HEK293T (cell line): ENCODE measurements at places on chromosomes 1 and 21.

- DNase-seq: no peak
These were observed 268.0 kb downstream of the TGFB2 start for GRCh38 chr1:218613105-218613504.

- DNase-seq: no peak
These were observed 24.9 kb downstream of the PCAT6 start for GRCh38 chr1:202835548-202836072.

- DNase-seq: no peak
These were observed 75.8 kb downstream of the PGBD5 start for GRCh38 chr1:230350208-230350921.

DNA sequence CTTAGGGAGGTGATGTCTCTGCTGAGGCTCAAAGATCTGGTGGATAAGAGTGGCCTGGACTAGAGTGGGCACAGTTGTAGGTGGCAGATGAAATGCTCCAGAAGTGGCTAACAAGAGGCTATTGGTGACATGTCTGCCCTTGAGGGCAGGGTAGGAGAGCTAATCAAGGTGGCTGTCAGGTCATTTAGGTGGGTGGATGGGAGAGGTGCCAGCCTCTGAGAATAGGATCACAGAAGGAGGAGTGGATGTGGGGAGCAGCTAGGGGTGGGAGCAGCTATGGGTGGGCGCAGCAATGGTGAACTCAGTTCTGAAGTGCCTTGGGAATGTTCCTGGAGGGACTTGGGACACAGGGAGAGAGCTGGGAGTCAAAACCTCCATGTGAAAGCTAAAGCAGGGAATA lies 142.0 kb upstream of the GRIK3 start:
- DNase-seq: no peak

- DNase-seq: no peak
These were observed 52.0 kb upstream of the STUM start for GRCh38 chr1:226496453-226497015.

DNA sequence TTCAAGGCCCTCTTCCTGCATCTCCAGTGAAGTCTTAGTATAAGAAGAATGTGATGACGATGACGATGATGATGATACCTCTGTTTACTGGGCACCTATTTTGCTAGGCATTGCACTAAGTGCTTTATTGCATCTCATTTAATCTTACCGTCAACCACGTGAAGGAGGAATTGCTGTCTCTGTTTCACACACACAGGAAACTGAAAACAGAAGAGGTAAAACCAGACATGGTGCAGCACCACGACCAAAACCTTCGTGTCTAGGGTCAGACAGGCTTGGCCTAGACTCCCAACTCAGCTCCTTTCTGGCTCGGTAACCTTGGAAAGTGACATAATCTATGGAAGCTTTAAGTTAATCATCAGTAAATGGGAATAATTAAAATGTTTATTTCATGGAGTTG lies 20.7 kb upstream of the KCNA2 start:
- DNase-seq: no peak

GRCh38 chr1:21773585-21773984 lies 9.4 kb downstream of the USP48 start:
- no peak for DNase-seq

DNA sequence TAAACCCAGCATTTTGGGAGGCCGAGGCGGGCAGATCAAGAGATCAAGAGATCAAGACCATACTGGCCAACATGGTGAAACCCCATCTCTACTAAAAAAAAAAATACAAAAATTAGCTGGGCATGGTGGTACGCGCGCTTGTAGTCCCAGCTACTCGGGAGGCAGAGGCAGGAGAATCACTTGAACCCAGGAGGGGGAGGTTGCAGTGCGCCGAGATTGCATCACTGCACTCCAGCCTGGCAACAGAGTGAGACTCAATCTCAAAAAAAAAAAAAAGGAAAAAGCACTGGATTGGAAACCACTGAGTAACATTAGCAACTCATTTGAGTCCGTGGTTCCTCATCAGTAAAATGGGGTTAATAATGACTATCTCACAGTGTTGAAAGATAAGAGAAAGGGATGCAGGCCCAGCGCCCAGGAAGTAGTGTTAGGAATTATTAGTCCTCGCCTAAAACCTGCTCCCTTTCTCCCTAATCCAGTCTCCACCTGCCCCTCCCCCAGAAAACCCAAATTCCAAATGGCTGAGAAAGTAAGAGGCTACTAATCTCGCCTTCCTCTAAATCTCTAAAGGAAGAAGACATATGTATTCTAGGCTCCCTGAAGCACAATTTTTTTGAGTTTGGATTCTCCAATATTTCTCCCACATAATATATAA lies 49.5 kb downstream of the RHBG start:
- DNase-seq: no peak

DNA sequence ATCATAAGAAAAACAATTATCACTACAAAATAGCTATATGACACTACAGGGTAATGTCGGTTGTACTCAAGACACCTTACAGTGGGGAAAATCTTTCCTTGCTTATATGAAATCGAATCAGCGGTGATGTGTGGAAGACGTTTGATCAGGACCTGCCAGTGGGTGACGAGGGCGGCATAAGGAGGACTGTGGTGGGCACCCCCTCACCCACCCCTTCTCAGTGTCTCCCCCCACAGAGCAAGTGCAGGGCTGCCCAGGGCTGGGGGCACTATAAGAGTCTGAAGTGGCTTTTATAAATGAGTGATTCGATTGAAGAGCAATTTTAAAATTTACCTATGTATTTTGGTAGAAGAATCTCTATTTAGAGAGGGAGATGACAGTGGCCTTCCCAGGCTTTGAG lies 35.8 kb downstream of the CRYAA start:
- no peak for DNase-seq

DNA sequence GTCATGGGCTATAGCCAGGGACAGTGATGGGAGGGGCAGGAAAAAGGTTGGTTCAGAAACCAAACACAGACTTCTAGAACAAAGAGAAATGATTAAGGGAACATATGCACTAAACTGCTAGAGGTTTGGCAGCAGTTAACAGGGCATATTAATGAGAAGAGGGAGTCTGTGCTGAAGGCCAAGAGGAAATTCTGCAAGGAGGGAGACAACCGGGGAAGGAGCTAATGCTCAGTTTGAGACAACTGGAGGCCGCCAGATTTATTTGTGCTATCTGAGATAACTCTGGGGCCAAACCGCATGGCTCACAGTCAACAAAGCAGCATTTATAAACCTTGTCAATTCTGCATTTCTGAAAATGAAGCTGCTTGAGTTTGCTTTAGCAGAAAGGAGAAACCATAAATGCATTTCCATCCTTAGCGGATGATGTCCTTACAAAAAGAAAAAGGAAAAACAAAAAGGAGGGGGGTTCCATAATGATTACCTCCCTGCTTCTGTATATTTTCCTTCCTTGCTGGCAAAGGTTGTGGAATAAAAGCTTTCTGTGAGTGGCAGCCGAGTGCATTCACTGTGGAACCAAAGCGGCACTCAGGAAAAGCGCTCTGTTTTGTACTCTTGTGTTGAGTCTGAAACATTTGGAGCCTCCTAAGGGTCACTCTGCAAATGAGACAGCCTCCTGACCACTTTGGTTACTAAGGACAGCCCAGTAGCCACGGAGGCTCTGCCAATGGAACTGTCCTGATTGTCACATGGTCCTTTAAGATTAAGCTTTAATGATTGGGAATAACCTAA lies 70.3 kb downstream of the SIM2 start:
- DNase-seq: no peak
